ENCODE measurements at places on chromosomes 2 and 18.

DNA sequence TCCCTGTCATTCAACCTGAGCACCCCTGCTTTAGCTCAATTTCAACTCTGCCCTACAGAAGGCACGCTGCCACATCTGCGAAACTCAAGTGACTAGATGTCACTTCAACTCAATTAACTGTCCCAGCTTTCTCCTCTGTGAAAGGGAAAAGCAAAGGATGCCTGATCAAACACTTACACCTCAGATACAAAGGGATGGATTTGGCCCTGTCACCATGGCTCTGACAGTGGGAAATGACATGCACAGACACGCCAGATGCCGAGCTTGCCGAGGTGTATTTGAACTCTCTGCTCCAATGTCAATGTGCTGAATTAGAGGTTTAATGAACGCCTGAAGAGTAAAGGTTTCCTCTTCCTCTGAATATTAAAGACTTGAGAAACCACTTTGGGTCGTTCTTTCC lies 481.1 kb downstream of the CBLN2 start:
- DNase-seq: no peak

- DNase-seq: no peak
These were observed 69.1 kb upstream of the PXDN start for GRCh38 chr2:1813371-1813770.

GRCh38 chr2:138677221-138677620 lies 103.0 kb downstream of the NXPH2 start:
- no peak for DNase-seq

- no peak for DNase-seq
These were observed 24.6 kb downstream of the ITGB6 start for GRCh38 chr2:160175169-160176134.
